ENCODE measurements at places on chromosomes 5 and 9. TPM values are rescaled to one million over a fixed set of nuclear protein-coding genes. Genes with fewer than 3 reads are reported as not detected.

Gene CDX1
- total RNA-seq = not detected

Gene ANKRD34B
- total RNA-seq = 0.06 TPM

Gene PROB1
- total RNA-seq = 0.69 TPM

DNA sequence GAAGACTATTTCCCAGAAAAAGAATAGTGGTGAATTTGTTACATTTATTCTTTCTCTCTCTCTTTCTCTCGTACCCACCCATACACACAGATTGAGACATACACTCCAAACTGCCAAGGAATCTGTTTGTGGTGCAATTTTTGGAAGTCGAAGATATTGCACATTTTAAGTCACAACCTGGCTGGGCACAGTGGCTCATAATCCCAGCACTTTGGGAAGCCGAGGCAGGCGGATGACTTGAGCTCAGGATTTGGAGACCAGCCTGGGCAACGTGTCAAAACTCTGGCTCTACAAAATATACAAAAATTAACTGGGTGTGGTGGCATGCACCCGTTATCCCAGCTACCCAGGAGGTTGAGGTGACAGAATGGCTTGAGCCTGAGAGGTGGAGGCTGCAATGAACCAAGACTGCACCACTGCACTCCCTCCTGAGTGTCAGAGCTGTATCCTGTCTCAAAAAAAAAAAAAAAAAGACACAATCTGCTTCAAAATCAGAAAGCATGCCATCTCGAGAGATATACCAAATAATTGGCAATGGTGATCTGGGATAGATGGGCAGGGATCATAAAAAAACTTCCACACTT, 19.2 kb upstream of the PLIN2 start:
- no peak for DNase-seq
- no peak overlapping the region for H3K27ac ChIP-seq
- peaks cover 86% of the 10 kb centered on the region for H3K4me1 ChIP-seq
- no peaks in the 10 kb centered on the region for H3K36me3 ChIP-seq

DNA sequence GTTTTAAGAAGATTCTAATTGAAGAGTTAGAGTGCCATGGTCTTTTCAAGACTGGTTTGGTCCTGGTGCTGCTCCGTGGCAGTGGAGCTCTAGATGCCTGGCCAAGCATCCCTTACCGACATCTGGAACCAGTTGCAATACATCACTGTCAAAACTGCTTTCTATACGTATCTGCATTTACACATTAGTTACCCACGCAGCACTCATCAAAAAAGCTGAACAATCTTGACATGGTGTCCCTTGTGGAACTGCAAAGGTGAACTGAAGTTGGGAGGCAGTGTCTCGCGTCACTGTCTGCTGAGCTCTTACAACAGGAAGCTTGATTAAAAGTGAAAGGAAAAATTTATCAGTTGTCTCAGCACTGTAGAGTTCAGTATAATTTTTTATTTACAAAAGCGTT, 82.6 kb downstream of the PBX3 start:
- no peaks in the 10 kb centered on the region for H3K36me3 ChIP-seq
- no peak for DNase-seq
- H3K4me3 ChIP-seq = no peak overlapping the region
- peaks cover 7% of the 10 kb centered on the region for H3K4me1 ChIP-seq
- H3K27me3 ChIP-seq = no peaks in the 10 kb centered on the region
- H3K27ac ChIP-seq = no peak overlapping the region

DNA sequence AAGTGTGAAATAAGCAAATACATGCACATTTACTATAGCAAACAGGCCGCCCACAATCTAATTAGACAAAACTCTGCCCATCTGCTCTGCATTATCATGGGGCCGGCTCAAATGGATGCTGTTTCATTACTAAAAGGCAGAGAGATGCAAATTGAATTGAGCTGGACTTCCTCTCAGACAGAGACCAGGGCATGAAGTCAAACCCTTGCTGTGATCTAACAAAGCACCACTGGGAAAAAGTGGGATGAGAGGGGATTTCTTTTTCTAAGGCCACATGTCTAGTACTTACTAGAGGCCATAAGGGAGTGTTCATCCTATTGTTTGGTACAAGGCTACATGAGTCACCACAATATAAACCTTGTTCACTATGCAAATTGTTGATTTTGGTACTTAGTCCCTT, 614.7 kb downstream of the ISL1 start:
- no peaks in the 10 kb centered on the region for H3K36me3 ChIP-seq
- H3K27ac ChIP-seq = no peak overlapping the region
- H3K27me3 ChIP-seq = no peaks in the 10 kb centered on the region
- no peaks in the 10 kb centered on the region for H3K4me1 ChIP-seq
- no peak for DNase-seq

DNA sequence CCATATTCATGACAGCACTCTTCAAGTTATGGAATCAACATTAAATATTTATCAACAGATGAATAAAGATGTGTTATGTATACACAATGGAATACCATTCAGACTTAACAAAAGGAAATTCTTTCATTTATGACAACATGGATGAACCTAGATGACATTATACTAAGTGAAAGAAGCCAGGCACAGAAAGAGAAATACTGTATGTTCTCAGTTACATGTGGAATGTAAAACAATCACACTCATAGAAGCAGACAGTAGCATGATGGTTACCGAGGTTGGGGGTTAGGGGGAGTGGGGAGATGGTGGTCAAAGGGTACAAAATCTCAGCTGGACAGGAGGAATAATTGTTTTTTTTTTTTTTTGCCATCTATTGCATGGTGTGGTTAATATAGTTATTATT, 431.9 kb downstream of the DMAC1 start:
- H3K4me3 ChIP-seq = no peak overlapping the region
- H3K36me3 ChIP-seq = no peaks in the 10 kb centered on the region
- H3K4me1 ChIP-seq = peaks cover 18% of the 10 kb centered on the region

DNA sequence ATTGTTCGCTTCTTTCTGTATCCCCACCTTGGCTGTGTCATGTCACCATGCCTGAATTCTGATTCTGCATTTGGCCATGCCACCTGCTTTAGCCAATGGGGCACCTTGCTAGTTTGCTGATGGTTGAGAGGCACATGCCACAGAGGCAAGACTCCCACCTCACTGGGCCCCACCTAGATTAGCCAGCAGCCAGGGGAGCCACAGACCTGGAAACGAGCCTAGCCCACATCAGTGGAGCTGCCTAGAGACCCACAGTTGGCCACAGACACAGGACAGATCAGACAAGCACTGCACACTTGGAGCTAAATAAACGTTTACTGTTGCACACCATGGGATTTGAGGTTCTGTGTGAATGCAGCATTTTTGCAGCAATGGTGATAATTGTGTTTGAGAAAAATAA, 252.1 kb downstream of the LURAP1L start:
- no peaks in the 10 kb centered on the region for H3K27me3 ChIP-seq
- H3K27ac ChIP-seq = no peak overlapping the region
- H3K36me3 ChIP-seq = no peaks in the 10 kb centered on the region
- DNase-seq = no peak
- no peaks in the 10 kb centered on the region for H3K4me1 ChIP-seq
- H3K4me3 ChIP-seq = no peak overlapping the region
